GM13976 (cell line): ENCODE measurements at places on chromosomes 4 and X.
A peak's percentile ranks its signal among the peaks of the same experiment; 100 is the strongest.

DNA sequence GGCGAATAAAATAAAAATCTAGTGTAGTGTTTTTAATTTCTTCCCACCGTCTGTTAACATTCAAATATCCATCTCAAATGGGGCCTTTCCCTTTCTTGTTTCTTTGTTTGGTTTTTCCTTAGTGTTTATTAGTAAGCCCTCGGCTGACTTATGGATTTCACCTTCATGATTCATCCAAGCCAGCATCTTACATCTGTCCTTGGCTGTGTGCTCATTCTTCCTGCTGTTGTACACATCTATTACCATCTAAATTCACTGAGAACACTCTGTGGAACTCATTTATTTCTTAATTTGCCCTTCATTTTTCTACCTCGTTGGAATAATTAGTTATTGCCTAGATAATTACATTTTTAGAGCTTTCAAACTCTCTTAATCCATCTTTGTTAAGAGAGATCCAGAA lies 84.9 kb downstream of the SPCS3 start:
- DNase-seq: no peak

- DNase-seq: no peak
These were observed 85.7 kb downstream of the FAM53A start for GRCh38 chr4:1598206-1599025.

DNA sequence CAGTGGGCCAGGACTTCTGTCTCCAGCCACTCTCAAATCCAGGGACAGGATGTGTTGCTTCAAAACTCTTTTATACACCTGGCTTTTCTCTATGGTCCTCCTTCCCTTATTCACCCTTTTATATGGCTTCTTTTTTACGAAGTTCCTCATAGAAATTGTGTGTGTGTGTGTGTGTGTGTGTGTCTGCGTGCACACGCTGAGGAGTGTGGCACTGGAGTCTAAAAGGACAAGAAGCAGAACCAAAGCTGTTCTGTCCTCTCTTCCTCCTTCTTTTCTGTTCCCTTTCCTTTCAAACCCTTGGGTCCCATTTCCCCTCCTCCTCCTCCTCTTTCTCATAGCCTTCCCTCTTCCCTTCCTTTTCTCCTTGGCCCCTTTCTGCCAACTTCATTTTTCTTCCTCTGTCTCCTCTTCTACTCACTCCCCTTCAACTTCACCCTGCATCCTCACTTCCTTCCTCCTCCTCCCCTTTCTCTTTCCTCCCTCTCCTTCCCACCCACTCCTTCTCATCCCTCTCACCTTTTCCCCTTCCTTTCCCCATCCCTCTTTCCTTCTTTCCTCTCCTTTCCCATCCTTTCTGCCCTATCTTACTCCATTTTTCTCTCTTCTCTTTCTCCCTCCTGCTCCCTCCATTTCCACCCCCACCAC lies 360.5 kb downstream of the MID1IP1 start:
- no peak for DNase-seq

DNA sequence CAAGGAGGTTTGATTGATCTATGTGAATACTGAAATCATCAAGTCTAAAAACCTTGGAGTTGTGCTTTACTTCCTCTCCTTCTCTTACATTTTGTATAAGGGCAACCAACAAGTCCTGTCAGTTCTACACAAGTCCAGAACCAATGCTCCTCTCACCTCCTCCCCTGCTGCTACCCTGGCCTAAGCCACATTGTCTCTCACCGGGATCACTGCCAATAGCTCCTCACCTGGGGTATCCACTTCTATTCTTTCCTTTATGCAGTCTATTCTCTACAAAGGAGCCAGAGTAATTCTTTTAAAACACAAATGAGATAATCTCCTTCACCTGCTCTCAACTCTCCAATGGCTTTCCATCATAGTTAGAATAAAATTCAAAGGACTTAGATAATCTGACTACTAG lies 13.3 kb upstream of the ARHGEF6 start:
- no peak for DNase-seq

- DNase-seq: no peak
These were observed 128.1 kb upstream of the STK26 start for GRCh38 chrX:131894995-131895394.

DNA sequence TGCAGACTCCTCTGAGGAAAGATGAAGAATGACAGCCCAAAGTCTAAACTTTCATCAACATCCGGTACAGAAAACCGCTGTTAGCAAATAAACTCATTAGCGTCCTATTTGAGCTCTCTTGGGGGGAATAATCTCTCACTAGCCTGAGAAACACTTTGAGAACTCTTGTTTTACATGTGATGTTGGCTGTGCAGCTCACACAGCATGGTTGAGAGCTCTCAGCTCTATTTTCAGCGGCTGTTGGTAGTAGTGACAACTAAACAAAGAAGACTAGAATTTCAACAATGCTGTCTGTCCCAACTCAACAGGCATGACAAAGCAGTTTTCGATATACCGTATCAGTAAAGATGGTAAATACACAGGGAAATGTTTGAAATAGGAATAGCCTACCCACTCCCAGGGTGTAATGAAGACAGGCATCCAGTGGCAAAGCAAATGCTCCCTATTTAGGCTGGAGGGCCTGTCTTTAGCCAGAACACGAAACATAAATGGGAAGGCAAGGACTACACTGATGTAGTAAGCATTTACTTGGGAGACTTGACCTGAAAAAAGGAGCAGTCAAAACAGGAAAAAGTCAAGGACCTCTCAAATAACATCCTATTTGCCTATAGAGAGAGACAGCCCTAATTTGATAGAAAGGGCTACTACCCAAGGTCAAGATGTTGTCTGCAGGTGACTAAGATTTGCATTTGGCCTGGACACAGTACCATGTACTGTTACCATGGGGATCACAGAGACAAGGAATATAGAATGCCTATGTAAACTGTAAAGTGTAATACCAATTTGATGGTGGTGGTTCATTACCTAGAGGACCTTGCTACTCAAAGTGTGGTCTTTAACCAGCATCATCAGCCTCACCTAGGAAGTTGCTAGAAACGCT lies 60.4 kb downstream of the PPEF2 start:
- DNase-seq: no peak

GRCh38 chr4:139853309-139853708 lies 187.7 kb downstream of the MGST2 start:
- no peak for DNase-seq

DNA sequence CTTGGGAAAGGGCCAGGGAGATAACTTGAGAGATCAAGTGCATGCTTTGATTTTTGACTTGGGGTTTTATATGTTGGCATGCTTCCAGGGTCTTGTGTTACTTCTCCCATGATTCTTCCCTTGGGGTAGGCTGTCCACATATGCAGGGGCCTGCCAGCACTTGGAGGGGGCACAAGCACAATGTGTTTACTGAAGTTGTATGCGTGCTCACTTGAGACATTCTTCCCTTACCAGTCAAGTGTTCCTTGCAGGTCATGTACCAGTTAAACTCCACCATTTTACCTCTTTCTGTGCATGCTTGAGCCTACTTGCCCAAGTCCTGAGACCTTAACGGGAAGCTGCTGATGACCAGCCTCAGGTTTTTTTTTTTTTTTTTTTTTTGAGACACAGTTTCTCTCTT lies 1880.5 kb downstream of the ARAP2 start:
- no peak for DNase-seq

DNA sequence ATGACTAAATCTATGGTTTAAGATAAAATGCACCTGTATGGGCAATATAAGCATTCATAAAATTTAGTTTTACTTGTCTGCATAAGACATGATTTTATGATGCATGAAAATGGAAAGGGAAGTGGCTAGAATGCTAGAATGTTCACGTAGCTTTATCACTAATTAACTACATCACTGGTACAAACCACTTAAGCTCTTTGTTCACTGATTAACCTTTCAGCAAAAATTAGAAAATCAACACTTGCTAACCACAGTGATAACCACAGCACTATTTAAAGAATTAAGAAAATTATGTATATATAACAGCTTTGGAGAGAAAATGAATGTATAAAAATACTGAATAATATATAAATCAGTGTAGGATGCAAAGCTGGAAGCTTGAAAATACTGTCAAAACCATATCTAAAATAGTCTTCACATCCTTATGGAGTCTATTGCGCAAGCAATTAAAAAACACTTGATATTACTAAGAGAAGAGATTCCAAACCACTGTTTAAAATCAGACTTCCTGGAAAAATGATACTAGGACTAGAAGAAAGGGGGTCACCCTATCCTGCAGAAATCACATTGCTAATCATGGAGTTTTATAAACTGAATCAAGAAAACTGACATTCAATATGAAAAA lies 51.9 kb downstream of the EFHC2 start:
- DNase-seq: no peak

- DNase-seq: no peak
These were observed 169.0 kb downstream of the ZNF330 start for GRCh38 chr4:141389649-141390048.

- DNase-seq: no peak
These were observed 4.9 kb downstream of the CHRNA9 start for GRCh38 chr4:40340030-40340429.

DNA sequence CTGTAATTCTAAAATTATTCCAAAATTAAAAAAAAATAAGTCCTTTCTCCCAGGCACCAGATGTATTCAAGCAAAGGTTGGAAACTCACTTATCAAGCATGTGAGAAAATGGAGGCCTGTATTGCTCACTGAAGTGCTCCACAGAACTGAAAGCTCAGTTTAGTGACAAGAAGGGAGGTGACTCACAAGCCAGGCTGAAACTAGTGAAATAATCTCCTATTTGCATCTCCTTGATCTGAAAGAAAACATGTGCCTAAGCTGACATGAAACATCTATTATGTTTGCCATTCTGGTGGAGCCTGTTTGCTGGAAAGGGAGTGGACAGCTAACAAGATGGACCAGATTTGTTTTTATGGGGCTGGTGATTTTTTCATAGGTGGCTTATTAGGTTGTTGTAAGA lies 54.0 kb upstream of the AMELX start:
- peak; percentile 31 for DNase-seq

DNA sequence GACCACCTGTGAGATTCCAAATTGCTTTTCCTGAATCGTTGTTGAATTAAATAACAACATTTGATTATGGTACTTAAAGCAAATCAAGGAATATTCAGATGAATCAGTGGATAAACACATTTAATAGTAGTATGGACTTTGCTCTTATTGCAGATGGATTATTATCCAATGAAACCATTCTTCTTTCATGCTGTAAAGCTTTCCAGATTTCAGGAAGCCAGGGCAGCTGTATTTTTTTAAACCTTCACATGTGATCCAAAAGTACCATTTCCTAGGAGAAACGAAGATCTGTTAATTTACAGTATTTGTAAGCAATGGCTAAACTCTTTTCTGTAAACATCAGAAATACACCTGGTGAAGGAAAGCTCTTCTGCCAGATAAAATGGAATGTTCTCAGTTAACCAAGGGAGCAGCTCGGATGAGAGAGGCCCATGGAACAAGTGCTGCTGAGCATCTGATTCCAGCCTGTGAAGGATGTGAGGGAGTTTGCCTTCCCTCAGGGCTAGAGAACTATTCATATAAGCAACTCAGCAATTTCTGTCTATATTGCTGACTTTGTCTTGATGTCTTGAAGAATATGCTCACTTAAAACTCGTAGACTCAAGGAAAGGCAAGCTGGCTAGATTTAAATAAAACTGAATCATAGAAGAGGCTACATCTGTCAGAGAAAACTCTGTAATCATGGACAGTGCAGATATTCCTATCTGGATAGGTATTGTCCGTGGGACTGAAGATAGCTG lies 94.4 kb upstream of the LIMCH1 start:
- no peak for DNase-seq

DNA sequence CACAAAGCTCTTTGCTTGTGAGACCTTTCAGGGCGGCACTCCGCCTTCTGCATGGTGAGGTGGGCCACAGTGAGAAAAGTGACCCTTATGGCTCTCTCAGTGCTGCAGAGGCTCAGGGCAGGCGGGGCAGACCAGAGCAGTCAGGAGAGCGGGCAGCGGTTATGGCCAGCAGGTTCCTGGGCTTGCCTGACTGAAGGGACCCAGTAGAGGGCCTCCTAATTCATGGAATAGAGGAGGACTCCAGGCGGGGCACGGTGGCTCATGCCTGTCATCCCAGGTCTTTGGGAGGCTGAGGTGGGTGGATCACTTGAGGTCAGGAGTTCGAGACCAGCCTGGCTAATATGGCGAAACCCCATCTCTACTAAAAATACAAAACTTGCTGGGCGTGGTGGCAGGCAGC lies 91.4 kb downstream of the CLNK start:
- DNase-seq: no peak

- DNase-seq: no peak
These were observed 158.4 kb downstream of the CHIC2 start for GRCh38 chr4:53905941-53906377.

DNA sequence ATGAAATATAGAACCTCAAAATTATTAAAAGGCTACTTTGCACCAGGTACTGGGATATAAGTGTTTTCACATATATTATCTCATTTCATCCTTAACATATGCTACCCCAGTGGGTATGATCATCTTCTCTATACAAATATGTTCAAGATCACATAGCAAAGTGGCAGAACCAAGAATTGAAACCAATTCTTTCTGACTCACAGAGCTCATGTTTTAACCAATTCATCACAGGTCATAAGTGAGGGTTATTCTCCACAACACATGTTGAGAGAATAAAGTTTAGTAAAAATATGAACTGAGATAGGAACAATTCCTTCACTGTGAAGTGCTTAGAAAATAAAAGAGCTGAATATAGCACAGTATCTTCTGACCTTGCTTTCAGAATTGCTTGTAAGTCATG lies 442.9 kb upstream of the RASGEF1B start:
- no peak for DNase-seq

GRCh38 chr4:76059750-76060149 lies 14.8 kb upstream of the ART3 start:
- no peak for DNase-seq

DNA sequence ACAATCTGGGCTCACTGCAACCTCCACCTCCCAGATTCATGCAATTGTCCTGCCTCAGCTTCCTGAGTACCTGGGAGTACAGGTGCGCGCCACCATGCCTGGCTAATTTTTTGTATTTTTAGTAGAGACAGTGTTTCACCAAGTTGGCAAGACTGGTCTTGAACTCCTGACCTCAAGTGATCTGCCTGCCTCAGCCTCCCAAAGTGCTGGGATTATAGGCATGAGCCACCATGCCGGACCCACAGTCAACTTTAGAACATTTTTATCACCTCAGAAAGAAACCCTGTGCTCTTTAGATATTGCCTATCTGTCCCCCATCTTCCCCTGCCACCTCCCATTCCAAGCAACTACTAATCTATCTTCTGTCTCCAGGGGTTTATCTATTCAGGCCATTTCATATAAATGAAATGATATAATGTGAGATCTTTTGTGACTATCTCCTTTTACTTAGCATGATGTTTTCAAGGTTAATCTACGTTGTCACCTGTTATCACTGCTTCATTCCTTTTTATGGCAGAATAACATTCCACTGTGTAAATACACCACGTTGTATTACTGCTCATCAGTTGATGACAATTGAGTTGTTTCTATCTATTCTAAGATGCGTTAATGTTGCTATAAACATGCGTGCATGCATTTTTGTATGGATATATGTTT lies 44.3 kb upstream of the GALNT7 start:
- no peak for DNase-seq

- DNase-seq: no peak
These were observed 30.3 kb upstream of the UTP14A start for GRCh38 chrX:129875669-129876068.

- DNase-seq: no peak
These were observed 118.3 kb downstream of the RELL1 start for GRCh38 chr4:37567836-37568235.
